ENCODE measurements at places on chromosomes 2 and 18. TPM values are rescaled to one million over a fixed set of nuclear protein-coding genes. Genes with fewer than 3 reads are reported as not detected.

The IRS1 gene
- 5.6 TPM for total RNA-seq

The SPDYA gene
- 11.8 TPM for total RNA-seq

The CROCC2 gene
- total RNA-seq: not detected

The CABYR gene
- 0.31 TPM for total RNA-seq

The NEB gene
- total RNA-seq: 0.72 TPM

The TLX2 gene
- total RNA-seq: not detected

The FARSB gene
- total RNA-seq: 8.5 TPM

The GCG gene
- not detected for total RNA-seq

The KCNG2 gene
- not detected for total RNA-seq

The KCNE4 gene
- total RNA-seq: not detected

The POTEJ gene
- not detected for total RNA-seq

The DNAJC5G gene
- total RNA-seq: not detected

The APCDD1 gene
- not detected for total RNA-seq

The CPO gene
- total RNA-seq: not detected

The RNF152 gene
- total RNA-seq: 1.4 TPM

The SCYGR4 gene
- total RNA-seq: not detected

The KYNU gene
- total RNA-seq: not detected

The ITGA4 gene
- total RNA-seq: 102 TPM

The MDH1B gene
- total RNA-seq: 0.19 TPM

The PMAIP1 gene
- 101 TPM for total RNA-seq

The ERBB4 gene
- not detected for total RNA-seq

Measured in CD8-positive, alpha-beta T cell (primary cell).